ENCODE measurements at places on chromosomes 5 and 9.
A peak's percentile ranks its signal among the peaks of the same experiment; 100 is the strongest.

DNA sequence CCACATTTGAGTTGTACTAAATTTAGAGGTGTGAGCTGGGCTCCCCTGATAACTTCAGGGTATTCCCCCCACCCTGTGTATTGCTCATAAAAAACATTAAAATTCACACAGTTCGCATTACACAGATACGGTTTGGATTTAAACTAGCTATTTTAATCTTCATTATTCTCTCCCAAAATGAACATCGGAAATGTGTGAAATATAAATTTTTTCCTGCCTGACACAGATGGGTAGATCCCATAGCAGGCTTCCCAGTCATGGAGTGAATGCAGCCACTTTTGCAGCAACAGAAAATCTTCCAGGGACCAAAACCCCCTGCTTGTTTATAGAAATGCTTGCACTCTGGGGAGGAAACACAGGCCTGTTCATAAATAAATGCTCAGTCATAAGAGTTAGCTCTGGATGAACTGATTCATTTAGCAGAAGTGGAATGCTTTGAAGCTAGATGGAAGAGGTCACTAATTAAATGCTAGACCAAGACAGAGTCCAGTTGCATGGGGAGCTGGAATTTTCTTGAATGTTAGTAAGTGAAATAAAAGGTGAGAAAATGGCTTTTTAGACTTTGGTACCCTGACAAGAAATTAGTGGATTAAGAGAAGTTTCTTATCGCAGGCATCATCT is 115.6 kb downstream of the PDE8B start:
- DNase-seq = no peak

GRCh38 chr5:151332857-151333256 is 14.5 kb downstream of the SLC36A2 start:
- DNase-seq = no peak

GRCh38 chr9:88544245-88544644 is 9.3 kb downstream of the NXNL2 start:
- no peak for DNase-seq

- peak; percentile 51 for DNase-seq
Measured at GRCh38 chr5:83102364-83102980, 25.1 kb downstream of the XRCC4 start.

DNA sequence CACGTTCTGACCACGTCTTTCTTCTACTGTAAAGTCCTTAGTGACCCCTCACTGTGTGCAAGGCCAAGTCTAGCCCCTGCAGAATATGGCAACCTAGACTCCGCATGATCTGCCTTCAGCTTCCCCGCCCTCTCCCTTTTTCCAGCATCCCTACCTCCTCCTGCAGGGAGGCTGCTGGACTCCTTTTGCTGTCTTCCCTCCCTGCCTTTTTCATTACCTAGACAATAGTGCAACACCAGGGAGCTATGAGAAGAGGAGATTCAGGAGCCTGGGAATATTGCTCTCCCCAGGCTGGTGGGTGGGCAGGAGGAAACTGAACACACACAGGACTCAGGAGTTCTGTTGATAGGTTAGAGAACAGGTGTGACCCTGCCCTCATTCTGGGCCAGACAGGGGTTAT is 33.1 kb upstream of the LARP1 start:
- no peak for DNase-seq

- no peak for DNase-seq
Measured at GRCh38 chr5:156271569-156271968, 55.4 kb upstream of the SGCD start.

GRCh38 chr9:127065592-127065991 is 56.8 kb downstream of the ANGPTL2 start:
- no peak for DNase-seq

DNA sequence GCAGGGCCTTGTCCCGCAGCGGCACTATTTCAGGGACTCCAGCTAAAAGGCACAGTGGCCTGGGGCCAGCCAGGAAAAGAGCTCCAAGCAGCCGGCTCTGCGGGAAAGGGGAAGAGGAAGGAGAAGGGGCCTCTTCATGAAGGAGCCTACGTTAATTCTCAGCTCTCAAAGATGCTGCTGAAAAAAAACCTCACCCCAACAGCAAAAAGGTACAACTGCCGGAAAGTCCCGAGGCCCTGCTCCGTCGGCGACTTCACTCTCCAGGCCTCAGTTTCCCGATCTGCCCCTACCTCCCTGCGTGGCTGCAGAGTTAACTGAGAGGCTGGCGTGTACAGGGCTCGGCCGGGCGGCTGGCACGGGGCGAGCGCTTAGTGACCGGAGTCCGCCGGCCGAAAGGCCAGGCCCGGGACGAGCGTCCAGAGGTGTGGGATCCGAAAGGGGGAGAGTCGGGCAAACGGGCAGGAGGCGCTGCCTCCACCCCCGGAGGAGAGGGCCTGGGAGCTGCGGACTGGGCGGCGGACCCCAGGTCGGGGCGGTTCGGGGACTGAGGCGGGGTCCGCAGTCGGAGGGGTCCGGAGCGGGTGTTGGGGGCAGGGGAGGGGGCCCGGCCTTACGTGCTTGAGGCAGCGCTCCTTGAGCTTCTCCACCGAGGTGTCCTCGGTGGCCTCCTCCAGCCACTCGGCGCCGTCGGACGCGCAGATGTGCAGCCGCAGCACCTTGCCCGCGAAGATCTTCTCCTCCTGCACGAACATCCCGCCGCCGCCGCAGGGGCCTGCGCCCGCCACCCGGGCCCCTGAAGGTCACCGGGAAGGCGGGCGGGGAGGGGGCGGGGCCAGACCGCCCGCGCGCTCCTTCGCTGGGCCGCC is 529 bp downstream of the UBAC1 start:
- no peak for DNase-seq

- DNase-seq = no peak
Measured at GRCh38 chr9:32385152-32385884, 875 bp downstream of the ACO1 start.

DNA sequence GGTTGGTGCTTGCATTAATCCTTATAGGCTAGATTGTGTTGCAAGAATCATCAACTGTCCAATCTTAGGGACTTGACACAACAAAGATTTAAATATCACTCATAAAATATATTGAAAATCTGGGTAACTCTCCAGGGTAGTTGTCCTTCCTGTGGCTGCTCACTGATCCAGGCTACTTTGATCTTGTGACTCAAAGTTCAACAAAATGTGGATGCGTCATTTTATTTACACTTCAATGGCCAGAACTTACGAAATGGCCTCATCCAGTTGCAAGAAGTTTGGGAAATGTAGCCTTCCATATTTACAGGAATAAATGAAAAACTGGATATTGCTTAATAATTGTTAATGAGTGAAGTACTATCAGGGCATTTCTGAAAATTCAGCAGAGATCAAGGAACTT is 235.5 kb upstream of the ACTBL2 start:
- no peak for DNase-seq

DNA sequence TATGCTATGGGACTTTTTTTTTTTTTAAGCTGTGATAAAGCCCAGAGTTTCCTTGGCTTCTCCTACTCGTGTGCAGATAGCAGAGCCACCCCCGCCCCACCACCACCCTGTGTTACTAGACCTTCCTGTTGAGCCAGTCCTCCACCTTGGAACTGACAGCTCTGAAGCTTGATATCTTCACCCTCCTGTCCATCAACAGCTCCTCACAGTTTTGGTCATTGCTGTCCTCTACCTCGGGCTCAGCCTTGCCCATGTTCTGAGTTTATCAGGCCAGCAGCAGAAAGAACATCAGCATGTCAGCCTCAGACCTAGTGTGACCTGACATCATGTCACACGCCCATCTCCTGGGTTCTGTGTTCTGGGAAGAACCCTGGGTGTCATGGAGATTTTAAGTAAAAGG is 167.1 kb upstream of the RAI14 start:
- no peak for DNase-seq

DNA sequence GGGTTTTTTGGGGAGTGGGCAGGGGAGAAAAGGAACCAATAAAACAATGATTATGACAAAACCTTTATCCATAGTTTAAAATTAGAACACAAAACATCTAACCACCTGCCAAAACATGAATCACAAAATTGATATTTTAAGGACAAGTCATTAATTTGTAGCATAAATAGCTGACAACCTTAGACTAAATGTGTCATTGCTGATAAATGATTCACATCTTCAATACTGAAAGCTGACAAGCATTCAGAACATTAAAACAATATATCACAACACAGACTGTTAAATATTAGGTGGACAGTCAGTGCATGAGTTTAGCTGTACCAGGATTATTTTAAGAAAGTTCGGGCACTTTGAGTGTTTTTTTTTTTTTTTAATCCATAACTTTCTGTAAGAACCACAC is 71.5 kb downstream of the NR3C1 start:
- no peak for DNase-seq

- DNase-seq = no peak
Measured at GRCh38 chr5:67045816-67046740, 150.5 kb downstream of the CD180 start.

- DNase-seq = no peak
Measured at GRCh38 chr9:34636791-34637355, 714 bp downstream of the SIGMAR1 start.

DNA sequence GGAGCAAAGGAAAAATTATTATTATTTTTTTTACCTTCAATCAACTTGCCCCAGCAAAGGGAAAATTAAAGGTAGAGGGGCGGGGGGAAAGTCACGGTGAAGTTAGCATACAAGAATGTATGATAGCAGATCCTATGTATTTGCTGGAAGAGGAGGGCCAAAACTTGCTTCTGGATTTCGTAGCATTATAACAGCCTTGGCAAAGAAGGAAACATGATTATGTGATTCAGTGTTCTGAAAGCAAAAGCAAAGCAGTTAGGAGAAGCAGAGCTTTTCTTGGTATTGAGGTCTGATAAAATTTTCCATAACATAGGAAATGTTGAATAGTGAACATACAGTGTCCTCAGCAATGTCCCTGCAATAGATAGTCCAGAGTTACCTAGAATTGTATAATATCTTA is 32.4 kb downstream of the MAST4 start:
- no peak for DNase-seq

DNA sequence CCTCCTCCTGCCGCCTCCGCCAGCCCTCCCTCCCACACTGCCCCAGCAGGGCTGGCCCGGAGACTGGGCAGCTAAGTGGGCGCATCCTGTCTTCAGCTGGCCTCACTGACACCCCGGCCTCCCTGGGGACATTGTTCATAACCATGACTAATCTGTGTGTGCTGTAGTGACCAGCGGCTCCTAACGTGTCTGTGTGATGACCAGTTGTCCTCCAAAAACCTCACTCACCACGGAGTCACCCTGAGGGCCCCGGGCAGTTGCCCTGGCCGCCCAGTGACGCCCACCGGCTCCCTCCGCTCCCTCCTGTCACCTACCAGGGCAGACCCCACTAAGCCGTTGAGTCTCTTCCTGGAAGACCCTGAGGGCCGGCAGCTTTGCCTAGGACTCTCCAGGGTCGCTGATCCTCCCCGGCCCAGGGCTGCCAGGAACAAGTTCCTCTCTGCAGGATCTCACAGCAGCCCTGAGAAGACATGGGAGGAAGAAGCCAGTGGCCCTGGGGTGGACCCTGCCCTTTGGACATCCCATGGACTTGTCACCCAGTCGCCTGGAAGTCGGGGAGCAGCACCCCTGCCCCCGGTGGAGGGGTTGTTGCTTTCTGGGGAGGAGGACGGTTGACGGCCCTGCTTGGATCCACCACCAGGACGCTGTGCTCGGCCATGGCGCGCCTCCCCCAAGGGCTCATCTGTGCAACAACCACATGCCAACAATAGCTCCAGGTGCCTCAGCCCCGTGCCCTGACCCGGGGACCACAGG is 110.2 kb upstream of the LMX1B start:
- DNase-seq = no peak

- no peak for DNase-seq
Measured at GRCh38 chr5:124468671-124469411, 277.6 kb downstream of the ZNF608 start.

DNA sequence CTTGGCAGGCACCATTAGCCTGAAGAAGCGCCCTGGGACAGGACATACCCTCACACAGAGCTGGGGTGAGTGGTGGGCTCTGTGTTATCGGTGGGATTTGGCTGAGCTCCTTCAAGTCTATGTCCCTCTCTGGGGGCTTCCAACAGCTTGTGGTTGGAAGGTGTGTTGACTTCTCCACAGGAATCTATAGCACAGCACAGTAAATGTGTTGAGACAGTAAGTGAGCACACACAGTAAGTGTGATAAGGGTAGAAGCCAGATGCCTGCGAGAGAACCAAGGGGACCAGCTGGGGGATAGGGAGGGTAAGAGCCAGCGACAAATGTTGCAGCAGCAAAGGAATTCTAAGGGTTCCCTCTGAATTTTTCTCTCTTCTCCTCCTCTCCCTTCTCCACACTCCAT is 448.0 kb downstream of the KDM4C start:
- DNase-seq = no peak

DNA sequence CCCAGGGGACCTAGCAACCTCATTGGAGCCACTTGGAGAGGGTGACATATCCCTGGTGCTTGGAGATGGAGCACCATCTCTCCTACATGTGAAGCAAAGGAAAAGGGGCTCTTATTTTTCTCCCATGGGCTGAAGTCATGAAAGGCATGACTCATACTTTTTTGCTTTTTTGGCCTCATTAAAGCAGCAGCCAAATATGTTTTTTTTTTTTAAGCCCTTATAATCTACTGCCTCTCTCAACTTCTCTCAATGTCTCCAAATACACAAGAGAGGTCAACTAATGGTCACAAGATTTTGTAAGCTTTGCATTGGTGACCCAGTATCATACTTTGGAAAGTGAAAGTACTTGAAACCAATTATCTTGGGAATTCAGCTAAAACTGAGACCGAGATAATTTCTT is 1.6 kb upstream of the CFAP90 start:
- DNase-seq = no peak

GRCh38 chr9:109455861-109456260 is 42.2 kb downstream of the PTPN3 start:
- DNase-seq = no peak

- peak; percentile 1 for DNase-seq
Measured at GRCh38 chr5:55821731-55822512, 29.2 kb upstream of the IL31RA start.

- DNase-seq = no peak
Measured at GRCh38 chr5:96187309-96188027, 225.8 kb upstream of the ELL2 start.

DNA sequence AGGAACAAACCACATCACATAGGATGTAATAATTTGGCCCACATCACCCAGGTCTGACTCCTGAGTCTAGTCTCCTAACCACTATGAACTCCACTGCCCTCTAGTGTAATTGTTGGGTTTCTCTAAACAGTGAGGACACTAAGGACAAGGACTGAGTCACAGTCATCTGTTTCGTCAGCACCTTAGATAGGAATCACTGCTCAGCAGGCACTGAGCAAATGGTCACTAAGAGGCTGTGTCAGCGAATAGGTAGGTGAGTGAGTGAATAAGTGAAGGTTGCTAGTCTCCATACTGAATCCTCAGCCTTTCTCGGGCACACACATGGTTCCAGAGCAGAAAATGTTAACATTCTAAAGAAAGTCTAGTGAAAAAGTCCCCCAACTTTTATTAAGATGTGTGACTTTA is 278.6 kb downstream of the SPOCK1 start:
- DNase-seq = no peak

DNA sequence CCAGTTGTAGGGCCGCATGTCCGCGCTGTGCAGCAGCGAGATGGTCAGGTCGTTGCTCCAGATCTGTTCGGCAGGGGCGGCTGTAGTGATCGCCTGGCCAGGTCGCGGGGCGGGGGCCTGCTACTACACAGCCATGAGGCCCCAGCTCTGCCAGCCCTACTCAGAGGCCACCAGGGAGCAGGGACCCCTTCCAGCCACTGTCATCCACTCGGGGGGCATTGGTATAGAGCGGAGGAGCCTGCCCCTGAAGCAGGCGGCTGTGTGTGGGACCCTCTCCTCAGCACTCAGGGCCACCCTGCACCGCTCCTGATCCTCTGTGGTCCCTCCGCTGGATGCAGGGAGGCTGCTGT is 1.7 kb downstream of the FBXW5 start:
- DNase-seq = no peak

Data from thymus (tissue), 14 donors.